Stimulated activated CD8-positive, alpha-beta memory T cell treated with anti-CD3 and anti-CD28 coated beads, Interleukin-2, amount 100 ng/mL, for 1 hour (primary cell): ENCODE measurements at places on chromosomes 5 and 9.
A peak's percentile ranks its signal among the peaks of the same experiment; 100 is the strongest.

GRCh38 chr5:115471345-115472063, 73.1 kb downstream of the FEM1C start:
- no peak for DNase-seq

GRCh38 chr9:34899535-34900158, 58.4 kb upstream of the PHF24 start:
- DNase-seq, result peak; percentile 54

DNA sequence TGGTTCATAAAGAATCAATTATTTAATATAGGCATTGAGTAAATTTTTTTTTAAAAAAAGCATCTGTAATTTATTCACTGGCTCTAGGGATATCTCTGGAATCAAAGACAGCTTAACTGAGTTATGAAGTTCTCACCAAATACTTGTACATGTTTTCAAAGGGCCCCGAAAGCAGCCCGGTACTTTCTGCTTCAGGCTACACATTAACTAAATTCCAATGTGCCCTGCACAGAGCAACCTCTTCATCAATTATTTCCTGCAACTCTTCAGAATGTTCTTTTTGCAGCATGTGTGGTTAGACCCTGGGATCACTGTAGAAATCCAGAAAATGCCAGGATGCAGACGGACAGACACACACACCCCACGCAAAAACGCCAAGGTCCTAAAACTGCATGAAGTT, 209.0 kb downstream of the EFNA5 start:
- no peak for DNase-seq

- no peak for DNase-seq
These were observed 37.2 kb downstream of the RXRA start for GRCh38 chr9:134363450-134363849.

- DNase-seq, result no peak
These were observed 1.0 kb upstream of the MCC start for GRCh38 chr5:113489299-113489698.

- no peak for DNase-seq
These were observed 51.3 kb upstream of the GRIA1 start for GRCh38 chr5:153439130-153439529.

DNA sequence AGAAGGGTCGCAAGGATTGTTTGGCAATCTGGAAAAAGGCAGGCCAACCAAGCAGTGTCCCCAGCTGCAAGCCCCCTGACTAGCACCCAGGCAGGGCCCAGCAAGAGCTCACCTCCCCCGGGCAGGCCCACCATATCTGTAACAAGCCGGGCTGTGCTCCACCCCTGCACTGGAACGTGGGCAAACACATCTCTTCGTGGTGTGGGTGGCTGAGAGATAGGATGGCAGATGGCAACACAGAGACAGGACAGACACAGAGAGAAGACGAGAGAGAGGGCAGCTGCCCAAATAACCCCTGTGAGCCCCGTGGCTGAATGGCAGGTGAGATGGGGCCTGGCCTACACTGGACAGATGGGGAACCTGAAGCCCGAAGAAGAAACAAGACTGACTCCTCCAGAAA, 9.4 kb downstream of the BBLN start:
- DNase-seq, result no peak

GRCh38 chr9:131578731-131579504, 33.6 kb downstream of the PRRT1B start:
- peak; percentile 16 for DNase-seq

- no peak for DNase-seq
These were observed 10.6 kb upstream of the CSNK1A1 start for GRCh38 chr5:149561848-149562247.

DNA sequence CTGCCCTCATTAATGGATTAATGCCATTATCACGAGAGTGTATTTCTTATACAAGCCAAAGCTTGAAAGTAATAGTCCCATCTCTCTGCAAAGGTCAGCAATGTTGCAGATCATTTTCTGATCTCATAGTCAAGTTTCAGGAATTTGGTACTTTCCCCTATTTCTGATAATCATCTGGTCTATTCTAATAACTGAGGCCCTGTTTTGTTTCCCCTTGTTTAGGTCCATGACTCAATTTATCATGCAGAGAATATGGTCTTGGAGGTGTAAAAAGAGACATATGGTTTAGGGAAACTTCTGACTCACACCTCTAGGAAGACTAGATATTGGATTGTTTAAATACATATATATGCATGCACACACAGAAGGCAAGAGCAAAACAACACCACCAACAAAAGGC, 339.3 kb upstream of the NUDT12 start:
- DNase-seq, result no peak

DNA sequence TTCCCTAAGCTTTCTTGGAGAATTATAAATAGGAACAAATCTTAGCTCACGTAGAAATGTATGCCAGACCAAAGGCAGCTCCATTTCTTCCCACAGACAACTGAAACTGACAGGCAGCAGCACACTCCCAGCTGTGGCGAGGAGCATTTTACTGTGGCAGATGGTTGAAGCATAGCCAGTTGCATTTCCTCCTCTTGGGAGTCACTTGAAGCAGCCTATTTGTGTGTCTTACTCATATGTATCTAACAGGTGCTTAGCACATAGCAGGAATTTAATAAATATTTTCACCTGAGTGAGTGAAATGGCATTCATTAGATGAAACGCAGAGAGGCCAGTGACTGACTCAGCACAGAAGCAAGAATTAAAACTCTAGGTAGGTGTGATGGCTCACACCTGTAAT, 12.3 kb upstream of the MTMR12 start:
- no peak for DNase-seq

- DNase-seq, result no peak
These were observed 26.9 kb downstream of the GALNT12 start for GRCh38 chr9:98834386-98834785.

DNA sequence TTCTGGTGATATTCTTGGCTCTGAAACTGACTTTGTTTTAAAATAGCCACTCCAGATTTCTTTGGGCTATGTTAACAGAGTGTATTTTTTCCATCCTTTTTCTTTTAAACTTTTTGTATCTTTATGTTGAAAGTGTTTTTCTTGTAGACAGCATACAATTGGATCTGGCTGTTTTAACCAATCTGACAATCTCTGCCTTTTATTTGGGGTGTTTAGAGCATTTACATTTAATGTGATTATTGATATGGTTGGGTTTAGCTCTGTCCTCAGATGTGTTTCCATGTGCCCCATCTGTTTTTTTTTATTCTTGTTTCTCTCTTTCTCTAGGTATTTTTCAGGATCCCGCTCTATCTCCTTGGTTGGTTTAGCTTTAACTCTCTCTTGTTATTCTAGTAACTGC, 10.7 kb downstream of the SLC6A18 start:
- no peak for DNase-seq

DNA sequence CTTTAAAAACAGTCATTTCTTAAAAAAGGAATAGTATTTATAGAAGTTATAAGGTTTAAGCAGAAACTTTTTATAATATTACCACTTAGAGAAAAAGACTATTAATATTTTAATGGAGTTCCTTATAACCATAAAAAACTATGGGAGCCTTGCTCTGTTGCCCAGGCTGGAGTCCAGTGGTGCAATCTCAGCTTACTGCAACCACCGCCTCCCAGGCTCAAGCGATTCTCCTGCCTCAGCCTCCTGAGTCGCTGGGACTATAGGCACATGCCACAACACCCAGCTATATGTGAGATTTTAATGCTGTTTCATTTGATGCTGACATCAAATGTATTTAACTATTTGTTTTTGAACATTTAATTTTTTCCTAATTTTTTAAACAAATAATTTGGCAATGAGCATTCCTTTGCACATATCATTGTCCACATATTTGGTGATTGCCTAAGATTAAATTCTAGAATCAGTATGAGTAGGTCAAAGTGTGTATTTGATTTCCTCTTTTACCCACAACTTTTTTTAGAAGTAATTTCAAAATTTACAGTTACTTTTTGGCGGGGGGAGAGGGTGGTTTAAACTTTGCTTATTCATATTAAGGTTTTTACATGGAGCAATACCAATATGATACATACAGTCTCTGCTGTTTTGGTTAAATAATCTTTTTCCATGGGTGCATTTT, 235.5 kb downstream of the ARHGEF28 start:
- no peak for DNase-seq

DNA sequence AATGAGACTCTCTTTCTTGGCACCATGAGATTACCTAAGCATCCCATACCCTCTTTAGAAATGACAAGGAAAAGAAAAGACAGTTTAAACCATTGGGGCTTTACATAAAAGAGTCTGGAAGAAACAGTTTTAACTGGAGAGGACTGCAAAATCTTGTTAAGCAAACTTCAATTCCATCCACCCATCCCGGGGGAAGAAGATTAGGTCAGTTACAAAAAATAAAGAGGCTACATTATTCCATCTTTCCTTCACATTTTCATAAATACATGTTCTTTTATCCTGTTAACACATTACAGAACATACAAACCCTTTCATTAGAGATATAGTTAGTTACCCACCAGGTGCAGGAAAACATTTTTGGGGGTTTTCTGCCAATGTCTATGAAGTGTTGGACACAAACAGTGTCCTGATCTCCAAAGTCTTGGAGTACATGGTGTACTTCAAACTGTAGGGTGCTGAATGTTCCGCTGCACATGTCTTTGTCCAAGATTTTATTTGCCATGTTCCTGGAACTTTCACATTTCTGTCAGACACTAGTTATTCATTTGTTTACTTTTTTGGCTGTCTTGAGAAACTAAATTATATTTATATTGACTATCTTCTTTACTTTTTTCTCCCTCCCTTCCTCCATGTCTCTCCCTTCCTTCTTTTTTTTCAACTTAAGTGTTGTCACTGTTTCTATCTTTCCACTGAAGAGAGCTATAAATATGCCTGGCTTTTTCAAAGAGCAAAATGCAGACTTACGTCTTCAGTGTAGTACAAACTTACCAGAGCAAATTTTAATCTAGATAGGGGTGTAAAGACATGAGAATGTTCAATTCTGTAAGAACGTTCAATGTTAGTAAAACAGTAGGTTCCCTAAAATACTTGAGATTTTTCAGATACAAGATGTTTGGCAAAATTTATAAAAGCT, 410.9 kb upstream of the PRR16 start:
- DNase-seq, result no peak

DNA sequence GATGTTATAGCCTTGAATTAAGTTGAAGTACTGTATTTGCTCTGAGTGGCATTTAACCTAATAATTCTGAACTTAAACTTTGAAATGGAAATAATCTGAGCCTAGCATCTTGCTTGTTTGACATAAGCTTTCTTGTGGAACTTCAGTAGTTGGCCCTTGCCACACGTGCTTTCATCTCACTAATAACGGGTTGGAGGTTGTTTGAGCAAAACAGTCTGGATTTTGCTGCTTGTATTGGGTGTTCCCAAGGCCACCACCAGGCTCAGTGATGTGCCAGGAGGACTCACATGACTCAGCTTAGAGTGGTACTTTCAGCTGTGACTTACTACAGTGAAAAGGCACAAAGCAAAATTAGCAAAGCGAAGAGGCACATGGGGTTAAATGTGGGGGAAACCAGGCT, 35.7 kb downstream of the SECISBP2 start:
- DNase-seq, result no peak

- no peak for DNase-seq
These were observed 64.3 kb downstream of the IRX1 start for GRCh38 chr5:3659907-3660306.

DNA sequence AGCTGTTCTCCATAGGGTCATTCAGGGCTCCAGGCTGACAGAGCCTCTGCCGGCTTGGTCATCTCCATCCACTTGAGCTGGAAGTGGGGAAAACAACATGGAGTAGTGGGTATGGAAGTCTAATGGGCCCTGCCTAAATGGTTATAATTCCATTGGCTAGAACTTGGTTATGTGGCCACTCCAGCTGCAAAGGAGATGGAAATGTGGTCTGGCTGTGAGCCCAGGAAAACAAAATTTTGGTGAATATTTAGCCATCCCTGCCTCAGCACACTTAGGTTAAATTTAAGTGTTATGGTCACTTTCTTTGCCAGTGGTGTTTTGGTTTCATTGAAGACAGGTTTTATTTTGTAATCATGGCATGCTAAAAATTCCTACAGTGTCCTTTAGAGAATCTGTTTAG, 112.3 kb downstream of the SMARCA2 start:
- no peak for DNase-seq

GRCh38 chr5:111058064-111058463, 13.4 kb upstream of the TSLP start:
- DNase-seq, result no peak

DNA sequence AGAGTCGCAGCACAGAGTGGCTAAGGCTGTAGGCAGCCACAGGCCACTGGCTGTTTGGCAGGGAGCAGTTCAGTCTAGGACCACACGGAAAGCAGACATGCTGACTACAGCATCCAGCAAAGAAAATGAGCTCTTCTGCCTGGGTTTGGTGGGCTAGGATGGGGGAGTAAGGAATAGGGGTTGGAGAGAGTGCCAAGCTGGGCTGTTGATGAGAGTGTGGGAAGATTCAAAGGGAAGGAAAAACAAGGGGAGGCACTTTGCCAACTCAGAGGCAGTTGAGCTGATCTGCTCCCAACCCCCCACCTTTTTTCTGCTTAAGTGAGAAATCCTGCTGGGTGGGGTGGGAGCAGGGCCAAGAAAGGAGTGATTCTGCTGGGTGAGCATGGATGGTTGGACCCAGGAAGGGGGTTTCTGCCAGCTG, 35.9 kb downstream of the SVEP1 start:
- DNase-seq, result no peak

DNA sequence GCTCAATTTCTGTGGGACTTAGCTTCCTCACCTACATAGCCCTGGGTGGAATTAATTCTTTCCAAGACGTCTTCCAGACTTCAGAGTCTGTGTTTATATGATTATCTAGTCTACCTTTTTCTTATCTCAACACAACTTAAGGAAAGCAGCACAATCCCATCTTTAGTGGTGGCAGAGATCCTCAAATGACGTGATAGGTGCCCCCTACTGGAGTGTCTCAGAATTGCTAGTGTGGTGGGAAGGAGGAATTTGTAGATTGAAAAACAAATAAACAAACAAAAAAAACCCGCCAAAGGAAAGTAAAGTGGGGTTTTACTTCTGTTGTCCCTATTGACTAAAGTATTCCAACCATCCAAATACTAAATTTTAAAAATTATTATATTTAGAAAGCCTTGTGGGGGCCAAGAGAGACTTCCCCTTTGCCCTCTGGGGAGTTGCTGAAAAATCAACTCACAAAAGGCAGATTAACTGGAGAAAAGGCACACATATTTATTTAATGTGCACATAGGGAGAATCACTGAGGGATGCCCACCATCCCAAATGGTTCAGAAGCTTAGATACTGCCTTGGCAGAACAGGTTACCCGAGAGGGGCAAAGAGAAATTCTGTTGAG, 283.3 kb downstream of the TMEM167A start:
- DNase-seq, result no peak

DNA sequence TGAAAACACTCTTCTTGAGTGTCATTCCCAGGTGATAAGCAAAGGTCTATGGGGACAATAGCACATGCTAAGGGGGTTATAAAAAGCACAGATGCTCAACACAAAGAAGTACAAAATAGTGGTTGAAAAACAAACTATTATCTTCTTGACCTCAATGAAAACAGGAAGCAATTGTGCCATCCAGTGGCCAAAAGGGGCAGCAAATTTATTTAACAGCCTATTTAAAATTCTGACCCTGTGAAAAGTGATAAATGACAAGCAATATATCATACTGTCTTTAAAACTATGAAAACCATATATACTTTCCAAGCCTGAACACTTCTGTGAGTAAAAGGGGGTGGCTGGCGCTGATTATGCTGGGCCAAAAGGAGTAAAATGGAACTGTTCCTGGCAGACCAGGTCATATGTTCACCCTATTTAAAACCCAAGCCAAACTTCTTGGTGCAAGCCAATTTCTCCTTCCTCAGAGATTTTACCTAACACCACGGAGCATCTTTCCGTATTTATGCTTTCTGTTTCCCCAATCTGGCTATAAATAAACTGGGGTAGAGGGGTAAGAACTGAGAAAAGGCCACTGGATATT, 29.7 kb downstream of the TEX10 start:
- no peak for DNase-seq

- DNase-seq, result no peak
These were observed 42.6 kb downstream of the PTPDC1 start for GRCh38 chr9:94126844-94127243.
